Right cardiac atrium (tissue), 5 donors: ENCODE measurements at places on chromosomes 16 and 17. TPM values are rescaled to one million over a fixed set of nuclear protein-coding genes. Genes with fewer than 3 reads are reported as not detected.

Gene KRT9
- not detected for total RNA-seq

Gene KRT33B
- total RNA-seq: not detected

DNA sequence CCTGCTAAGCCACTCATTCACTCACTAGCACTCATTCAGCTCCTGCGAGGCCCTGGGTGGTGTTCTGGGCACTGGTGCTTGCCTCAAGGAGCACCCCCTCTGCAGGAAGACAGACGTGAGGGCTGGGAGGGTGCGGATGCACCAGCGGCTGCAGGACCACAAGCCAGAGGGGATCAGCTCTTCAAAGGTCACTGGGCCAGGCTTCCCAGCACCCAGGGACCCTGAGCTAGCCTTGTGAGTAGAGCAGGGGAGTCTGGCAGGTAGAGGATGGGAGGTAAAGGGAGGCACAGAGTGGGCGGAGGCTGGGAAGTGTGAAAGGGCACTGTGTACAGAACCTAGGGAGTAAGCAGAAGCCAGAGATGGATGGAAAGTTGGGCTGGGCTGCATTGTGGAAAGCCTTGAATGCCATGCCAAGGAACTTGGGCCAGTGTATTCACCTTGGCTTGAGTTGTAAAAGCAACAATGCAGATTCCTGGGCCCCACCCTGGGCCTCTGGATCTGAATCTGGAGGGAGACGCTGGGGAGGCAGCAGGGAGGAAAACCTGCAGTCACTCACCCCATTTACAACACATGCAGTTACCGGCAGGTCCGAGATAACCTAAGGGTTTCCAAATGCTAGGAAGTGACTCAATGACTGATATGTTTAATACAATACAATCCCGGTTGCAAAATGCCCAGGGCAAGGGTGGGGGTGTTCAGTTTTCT, 1.7 kb downstream of the IL4R start:
- peak; percentile 86 for DNase-seq

Gene CCL2
- total RNA-seq: 77.7 TPM

GRCh38 chr16:3074860-3075522, 9.6 kb downstream of the IL32 start:
- no peak for DNase-seq

DNA sequence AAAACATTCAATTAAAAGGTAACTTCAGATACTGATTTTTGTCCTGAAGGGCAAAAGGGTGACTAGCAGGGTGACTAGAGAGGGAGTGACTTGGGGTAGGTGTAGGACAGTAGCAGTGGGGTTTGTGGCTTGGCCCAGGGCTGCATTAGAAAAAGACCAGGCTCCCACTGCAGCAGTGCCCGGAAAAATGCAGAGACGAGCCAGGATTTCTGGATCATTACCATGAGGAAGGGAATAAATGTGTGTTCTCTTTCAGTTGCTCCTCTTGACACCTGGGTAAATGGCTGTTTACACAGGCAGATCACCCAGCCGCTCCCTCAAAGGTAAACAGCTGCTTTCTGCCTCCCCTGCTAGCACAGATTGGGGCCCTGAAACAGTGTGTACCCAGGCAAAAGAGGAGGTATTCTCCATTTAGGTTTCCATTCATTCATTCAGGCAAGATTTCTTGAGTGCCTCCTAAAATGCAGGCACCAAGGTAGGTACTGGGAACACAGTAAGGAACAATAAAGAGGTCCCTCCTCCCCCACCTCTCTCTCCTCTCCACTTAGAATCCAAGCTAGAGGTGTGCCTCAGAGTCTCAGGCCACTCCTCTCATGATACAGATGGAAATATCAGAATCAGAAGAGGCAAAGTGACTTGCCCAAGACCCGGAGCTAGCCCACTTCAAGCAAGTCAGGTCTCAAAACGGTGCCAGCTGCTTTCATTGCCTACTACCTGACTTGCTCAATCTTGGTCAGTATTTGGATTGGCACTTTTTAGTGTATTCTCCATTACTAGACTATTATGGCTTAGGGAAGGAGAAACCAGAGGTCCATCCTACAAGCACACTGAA, 15.2 kb upstream of the TOX3 start:
- DNase-seq: no peak

GRCh38 chr17:47851764-47852112, 775 bp upstream of the SP6 start:
- DNase-seq: no peak

GRCh38 chr16:74999609-75000480, 1.0 kb downstream of the ZNRF1 start:
- DNase-seq: peak; percentile 44

Gene SHCBP1
- 1.3 TPM for total RNA-seq

GRCh38 chr16:23691483-23692189, 12.9 kb downstream of the PLK1 start:
- DNase-seq: no peak

DNA sequence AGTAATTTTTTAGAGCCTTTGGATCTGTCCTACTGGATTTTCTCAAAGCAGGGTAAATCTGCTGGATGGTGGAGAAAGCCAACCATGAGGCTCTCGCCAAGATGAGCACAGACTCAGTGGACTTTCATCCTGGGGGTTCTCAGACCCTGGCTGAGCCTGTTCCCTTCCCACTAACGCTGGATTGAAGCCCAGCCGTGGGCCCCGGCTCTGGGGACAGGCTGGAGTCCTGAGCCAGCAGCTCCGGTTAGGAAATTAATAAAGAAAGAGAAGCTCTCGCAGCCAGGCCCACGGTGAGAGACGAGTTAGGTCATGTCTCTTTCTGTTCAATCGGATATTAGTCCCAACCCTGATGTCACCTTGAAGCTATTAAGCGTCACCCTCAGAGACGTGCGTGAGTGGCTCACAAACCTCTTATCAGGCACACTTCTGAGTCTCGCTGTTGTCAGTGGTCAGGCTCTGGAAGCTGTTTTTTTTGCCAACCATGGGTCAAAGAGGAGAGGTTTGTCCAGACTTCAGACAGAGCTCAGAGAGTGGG, 27.1 kb downstream of the MEOX1 start:
- peak; percentile 64 for DNase-seq

Gene NECAB2
- total RNA-seq: 1.8 TPM

Gene EPOP
- 1.3 TPM for total RNA-seq

Gene MMP2
- total RNA-seq: 207 TPM

Gene EVPLL
- total RNA-seq: not detected

GRCh38 chr17:33234930-33235685, 58.0 kb downstream of the ASIC2 start:
- peak; percentile 85 for DNase-seq

- no peak for DNase-seq
These were observed 2.8 kb downstream of the WNK4 start for GRCh38 chr17:42783062-42783790.

Gene CCDC144A
- 5.5 TPM for total RNA-seq

DNA sequence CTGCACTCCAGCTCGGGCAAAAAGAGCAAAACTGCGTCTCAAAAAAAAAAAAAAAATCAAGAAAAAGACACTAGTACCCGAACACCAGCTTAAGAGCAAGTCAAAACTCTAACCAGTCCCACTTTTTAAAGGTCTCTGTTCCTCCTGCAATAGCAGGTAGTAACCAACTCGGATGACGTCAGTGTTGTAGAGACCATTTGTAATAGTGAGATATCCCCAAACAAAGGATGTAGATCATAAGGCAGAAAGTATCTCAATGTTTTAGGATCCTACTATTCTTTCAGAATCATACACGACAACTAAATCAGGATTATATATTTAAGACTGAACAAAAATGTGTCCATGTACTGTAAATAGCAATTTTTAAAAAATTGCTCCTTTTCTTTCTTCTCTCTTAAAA, 2.4 kb downstream of the JPT1 start:
- no peak for DNase-seq

Gene KCNJ16
- 0.06 TPM for total RNA-seq

GRCh38 chr17:47693731-47694580, at the start of gene TBKBP1:
TSS of gene TBKBP1 (plus strand) at chr17:47694161. CDS start at chr17:47696113, 1,952 bp downstream.
- peak; percentile 82 for DNase-seq

GRCh38 chr17:82317394-82318168, at the start of gene CD7:
TSS of gene CD7 (minus strand) at chr17:82317608. CDS start at chr17:82317495, 113 bp downstream.
- DNase-seq: no peak

Gene TBC1D3I
- 0.31 TPM for total RNA-seq

Gene TMEM88
- 17.1 TPM for total RNA-seq

GRCh38 chr16:66740010-66740409, 11.4 kb downstream of the DYNC1LI2 start:
- no peak for DNase-seq

- peak; percentile 66 for DNase-seq
These were observed 24.2 kb downstream of the B9D1 start for GRCh38 chr17:19338031-19338990.

Gene KRTAP4-9
- not detected for total RNA-seq

DNA sequence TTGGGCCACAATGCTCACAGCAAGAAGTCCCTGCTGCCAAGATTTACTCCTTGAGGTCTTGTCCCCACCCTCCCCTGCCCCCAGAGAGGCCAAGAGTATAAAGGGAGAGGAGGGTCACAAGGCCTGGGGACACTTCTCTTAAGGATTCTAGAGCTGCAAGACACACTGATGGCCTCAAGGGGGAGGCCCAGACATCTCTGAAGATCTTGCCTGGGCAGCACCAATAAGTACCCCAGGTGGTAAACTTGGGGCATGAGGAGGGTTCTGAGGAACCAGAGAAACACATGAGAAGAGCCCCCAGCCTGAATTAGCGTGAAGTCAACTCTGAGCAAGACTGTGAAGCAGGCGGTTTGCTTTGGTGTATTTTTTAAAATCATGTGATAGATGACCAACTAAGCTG, 26.8 kb upstream of the MTMR4 start:
- DNase-seq: no peak

DNA sequence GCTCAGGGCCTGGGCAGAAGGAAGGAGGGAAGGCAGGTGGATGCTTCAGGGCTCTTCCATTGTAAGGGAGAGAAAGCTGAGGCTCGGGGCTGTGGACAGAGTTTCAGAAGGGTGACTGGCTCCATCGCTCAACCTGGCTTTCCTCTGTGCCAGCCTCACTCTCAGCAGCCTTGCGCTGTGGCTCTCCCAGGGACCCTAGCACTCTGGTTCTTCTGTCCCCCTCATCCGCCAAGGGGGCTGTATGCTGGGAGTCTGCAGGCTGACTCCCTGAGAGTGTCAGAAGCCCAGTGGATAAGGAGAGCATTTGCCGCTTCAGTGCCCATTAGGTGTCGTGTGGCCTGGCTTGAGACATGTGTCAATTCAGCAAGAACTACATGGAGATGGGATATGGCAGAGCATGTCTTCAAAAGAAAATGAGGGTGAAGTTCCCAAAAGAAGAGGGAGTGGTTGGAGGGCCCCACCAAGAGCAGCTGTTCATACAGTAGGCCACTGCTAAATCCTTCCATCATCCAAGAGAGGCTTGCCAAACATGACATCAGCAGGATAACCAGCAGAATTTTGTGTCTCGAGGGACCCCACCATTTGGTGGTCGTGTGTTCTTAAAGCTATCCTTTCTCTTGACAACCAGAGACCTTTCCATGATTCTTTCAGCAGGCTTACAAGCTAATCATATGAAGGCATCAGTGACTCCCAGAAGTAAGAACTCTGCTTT, 148.2 kb downstream of the IRX5 start:
- DNase-seq: no peak

Gene C17orf67
- total RNA-seq: 1.1 TPM

- DNase-seq: no peak
These were observed 275.3 kb downstream of the SHISA9 start for GRCh38 chr16:13176711-13177110.

- no peak for DNase-seq
These were observed 7.2 kb upstream of the PDK2 start for GRCh38 chr17:50087912-50088405.

DNA sequence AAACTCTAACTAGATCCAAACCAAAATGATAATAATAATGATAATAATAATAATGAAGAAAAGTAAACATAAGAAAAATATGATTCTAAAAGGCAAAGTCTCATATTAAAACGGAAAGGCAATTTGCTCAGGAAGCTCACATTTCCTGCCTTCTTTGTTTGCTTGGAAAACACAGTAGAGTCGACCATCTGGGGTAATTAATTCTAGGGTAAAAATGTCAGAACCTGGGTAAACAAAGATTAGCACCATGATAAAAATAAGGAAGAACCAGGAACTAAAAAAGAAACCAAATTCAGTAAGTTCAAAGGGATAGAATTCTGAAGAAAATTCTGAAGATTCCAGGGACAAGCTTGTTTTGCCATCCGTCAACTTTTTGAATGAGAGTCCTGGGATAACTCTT, 16.2 kb downstream of the KRABD2 start:
- no peak for DNase-seq

DNA sequence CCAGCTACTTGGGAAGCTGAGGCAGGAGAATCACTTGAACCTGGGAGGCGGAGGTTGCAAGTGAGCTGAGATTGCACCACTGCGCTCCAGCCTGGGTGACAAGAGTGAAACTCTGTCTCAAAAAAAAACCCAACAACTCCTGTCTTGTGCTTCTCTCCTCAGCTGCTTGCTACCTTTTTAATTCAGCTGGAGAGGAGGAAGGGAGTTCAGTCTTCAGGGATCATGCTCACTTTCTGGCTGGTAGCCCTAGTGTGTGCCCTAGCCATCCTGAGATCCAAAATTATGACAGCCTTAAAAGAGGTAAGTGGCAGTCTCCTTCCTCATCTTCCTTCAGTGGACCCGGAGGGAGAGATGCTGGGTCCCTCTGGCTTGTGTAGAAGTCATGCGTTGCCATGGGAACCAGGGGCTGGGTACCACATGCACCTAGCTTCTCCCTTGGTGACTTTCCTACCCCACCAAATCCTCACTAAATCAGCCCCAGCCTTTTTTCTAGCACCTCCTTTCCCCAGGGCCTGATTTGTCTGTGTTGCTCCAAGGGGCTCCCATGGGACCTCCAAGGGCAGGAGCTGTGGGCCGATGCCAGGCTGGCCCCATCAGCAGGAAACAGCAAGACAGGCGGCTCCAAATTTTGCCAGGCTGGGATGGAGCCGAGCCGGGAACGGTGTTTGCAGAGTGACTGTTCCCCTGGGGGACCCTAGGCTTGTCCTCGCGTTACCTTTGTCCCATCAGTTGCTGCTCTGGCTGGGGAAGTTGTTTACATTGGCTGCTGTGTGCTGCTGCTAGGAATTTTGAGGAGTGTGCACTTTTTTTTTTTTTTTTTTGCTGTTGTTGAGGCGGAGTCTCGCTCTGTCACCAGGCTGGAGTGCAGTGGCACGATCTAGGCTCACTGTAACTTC, 65.2 kb downstream of the ABCC1 start:
- DNase-seq: peak; percentile 72

DNA sequence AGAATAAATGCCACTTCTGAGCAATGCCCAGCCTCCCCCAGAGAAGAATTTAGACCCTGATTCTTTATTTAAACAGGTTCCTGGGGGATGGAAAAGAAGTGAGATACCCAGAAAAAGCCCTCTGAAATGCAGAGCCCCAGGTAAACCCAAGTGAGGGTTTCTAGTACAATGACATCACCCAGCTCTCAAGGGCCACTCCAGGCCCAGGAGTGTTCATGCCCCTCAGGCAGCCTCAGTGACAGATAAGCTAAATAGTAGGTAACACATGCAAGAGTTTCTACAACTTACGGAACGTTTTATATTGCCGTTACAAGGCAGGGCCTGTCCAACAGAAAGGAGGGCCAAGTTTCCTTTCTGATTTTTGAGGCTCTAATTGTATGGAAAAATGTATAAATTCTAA, 683.7 kb upstream of the SALL1 start:
- peak; percentile 10 for DNase-seq

GRCh38 chr17:50559674-50560184, 786 bp upstream of the CACNA1G start:
- DNase-seq: no peak

- DNase-seq: peak; percentile 84
These were observed 5.3 kb downstream of the NEURL4 start for GRCh38 chr17:7323731-7324437.
